H4 (cell line): ENCODE measurements at places on chromosomes 6 and 20. TPM values are rescaled to one million over a fixed set of nuclear protein-coding genes. Genes with fewer than 3 reads are reported as not detected.
A peak's percentile ranks its signal among the peaks of the same experiment; 100 is the strongest.

- no peak for DNase-seq
Measured at GRCh38 chr6:2641044-2641725, 109.5 kb downstream of the MYLK4 start.

- no peak for DNase-seq
Measured at GRCh38 chr20:10659651-10660601, 13.9 kb downstream of the JAG1 start.

GRCh38 chr6:126620719-126621118, 280.8 kb downstream of the CENPW start:
- no peak for DNase-seq

GRCh38 chr20:10619427-10619826, 54.4 kb downstream of the JAG1 start:
- peak; percentile 89 for DNase-seq

DNA sequence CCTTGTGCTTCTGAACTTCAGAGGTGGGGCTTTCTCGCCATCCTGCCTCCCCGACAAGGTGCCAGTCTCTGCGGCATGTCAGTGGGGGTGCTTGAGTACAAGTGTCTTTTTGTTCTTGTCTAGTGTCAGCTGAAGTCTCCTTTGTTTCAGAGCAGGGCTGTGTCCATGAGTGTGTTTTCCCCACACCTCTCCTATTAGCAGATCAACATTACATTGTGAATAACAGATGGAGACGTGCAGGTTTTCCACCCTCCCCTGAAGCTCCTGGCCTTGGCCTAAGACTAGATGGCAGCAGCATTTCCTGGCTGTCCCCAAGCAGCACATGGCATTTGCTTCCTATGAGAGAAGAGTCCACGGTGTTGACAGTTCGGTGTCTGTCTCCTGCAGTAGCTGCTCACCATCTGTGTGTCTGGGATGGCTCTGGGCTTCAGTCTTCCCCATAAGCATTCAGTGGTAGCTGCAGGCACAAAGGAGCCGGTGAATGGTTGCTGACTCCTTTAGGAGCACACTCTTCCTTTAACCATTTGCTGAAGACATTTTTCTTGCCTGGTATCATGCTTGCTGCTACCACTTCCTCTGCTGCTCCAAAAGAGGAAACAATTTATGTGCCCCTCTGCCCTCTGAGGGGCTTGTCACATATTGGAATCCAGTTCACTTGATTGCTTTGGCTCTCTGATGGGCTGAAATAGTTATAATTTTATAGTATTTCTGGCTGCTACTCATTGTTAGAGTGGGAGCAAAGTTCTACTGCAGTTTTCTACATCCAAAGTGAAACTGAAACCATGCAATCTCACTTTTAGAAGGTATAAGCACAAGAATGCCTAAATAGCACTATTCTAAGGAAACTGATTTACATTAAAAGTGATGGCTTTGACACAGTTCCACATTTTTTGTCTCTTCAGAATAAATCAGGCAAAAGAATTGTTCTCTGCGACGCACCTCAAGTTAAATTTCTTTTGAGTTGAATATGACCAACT, 913.0 kb downstream of the C6orf118 start:
- DNase-seq = no peak

GHRH gene
- not detected in 2 replicates for total RNA-seq

CST2 gene
- total RNA-seq = not detected in 2 replicates

TREM1 gene
- total RNA-seq = 0.52 TPM in 1 of 2 replicates, not detected in the other

CCM2L gene
- 0.04 TPM in 1 of 2 replicates, not detected in the other for total RNA-seq
